Progenitor cell of endocrine pancreas (in vitro differentiated cells): ENCODE measurements at places on chromosomes 7 and 10. TPM values are rescaled to one million over a fixed set of nuclear protein-coding genes. Genes with fewer than 3 reads are reported as not detected.
A peak's percentile ranks its signal among the peaks of the same experiment; 100 is the strongest.

GRCh38 chr7:23295401-23295697 lies 3.8 kb upstream of the MALSU1 start:
- H3K4me3 ChIP-seq, result no peak overlapping the region
- no peaks in the 10 kb centered on the region for H3K36me3 ChIP-seq
- H3K27ac ChIP-seq, result no peak overlapping the region
- H3K27me3 ChIP-seq, result peaks cover 8% of the 10 kb centered on the region

DNA sequence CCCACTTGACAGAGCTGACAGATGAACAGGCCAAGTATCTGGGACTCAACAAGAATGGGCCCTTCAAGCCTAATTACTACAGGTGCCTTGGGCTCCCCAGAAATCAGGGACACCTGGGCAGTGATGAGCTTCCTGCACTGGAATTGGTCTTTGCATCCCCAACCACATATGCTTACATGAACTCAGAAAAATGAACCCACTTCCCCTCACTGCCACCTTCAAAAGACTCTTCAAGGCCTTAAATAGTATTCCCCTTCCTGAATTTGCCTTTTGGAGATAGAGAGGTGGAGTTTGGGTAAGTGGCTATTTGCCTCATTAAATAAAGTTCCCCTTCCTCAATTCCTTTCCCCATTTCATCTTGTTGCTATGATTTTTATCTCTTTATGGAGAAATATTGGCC lies 7.8 kb upstream of the STRIP2 start:
- peaks cover 15% of the 10 kb centered on the region for H3K36me3 ChIP-seq
- no peaks in the 10 kb centered on the region for H3K4me1 ChIP-seq

DNA sequence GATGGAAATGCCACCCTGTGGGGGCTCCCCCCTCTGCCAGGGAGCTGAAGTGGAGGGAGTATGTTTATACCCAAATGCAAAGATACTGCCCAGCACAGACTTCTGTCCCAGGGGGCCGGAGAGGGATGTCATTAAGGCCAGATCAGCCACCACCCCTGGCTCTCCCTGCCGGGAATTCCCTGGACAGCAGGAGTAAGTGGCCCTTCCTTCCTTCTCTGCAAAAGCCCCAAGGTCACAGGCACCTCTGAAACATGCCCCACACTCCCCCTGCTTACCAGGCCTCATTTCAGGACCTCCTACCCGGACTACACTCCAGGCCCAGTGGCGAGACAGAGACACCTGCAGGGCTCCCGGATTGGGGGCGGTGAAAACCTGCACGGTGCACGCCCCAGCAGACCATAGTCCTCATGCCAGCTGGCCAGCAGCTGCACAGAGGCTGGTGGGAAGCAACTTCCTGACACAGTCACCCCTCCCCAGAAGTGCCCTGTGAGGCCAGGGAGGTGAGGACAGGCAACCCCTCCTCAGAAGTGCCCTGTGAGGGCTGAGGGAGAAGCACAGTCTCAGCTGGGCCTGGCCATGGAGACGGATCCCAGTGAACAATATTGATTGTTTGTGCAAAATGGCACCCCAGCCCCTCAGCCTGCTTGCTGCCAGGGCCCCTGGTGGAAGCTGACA lies 33.0 kb upstream of the RET start:
- DNase-seq, result no peak
- no peaks in the 10 kb centered on the region for H3K36me3 ChIP-seq
- no peak overlapping the region for H3K27ac ChIP-seq
- H3K4me1 ChIP-seq, result peaks cover 2% of the 10 kb centered on the region
- H3K4me3 ChIP-seq, result no peak overlapping the region

DNA sequence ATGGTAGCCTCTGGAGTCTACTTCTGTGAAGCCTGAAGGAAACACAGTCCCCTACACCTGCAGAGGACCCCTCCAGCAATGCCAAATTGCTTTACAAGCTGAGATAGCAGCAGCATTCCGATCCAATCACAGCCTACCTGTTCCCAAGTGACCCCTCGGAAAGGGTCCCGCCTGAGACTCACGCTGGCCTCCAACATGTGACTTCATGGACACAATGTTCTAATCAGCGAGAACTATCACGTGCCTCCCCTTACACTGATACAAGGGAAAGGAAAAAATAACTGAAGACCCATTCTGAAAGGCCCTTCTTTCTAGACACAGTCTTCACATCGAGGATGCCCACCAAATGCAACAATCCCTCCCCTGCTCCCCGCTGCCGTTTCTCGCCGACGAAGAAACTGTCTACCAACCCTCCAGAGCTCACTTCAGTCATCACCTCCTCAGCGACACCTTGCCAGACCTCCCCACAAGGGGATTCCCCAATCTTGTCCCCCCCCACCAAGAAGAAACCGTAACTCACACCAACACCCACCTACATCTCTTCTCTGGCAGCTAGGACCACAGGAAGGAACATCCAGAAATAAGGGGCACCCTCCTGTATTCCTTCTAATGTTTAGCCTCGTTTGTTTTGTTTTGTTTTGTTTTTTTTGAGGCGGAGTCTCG lies 1.8 kb downstream of the SNX8 start:
- DNase-seq, result no peak
- peaks cover 5% of the 10 kb centered on the region for H3K4me1 ChIP-seq
- peak overlapping the region; percentile 60 for H3K4me3 ChIP-seq
- peak overlapping the region; percentile 81 for H3K27ac ChIP-seq
- no peaks in the 10 kb centered on the region for H3K27me3 ChIP-seq

DNA sequence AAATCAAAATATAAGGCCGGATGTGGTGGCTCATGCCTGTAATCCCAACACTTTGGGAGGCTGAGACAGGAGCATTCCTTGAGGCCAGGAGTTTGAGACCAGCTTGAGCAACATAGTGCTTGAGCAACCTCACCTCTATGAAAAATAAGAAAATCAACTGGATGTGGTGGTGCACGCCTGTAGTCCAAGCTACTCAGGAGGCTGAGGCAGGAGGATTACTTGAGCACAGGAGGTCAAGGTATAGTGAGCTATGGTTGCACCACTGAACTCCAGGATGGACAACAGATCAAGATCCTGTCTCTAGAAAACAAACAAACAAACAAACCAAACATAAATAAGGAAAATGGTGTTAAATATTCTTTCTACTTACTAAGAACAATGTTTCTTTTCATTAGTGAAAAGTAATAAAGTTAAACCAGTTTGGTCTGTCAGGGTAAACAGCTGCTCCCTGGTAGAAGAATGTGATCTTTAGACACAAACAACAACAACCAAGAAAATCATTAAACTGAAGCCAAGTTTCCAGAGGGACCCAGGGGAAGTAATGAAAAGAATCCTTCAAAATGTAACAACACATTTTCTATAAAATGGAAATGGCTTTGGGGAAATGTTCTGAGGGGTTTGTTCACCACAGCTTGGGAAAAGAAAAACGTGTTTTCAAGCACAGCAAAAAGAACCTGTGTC lies 17.5 kb upstream of the BAG3 start:
- no peak overlapping the region for H3K4me3 ChIP-seq
- no peak for DNase-seq
- no peaks in the 10 kb centered on the region for H3K27me3 ChIP-seq

Gene NME8
- total RNA-seq, result 0.67 and 2.7 TPM in 2 replicates

Gene FKBP9
- 86.4 and 90.7 TPM in 2 replicates for total RNA-seq

DNA sequence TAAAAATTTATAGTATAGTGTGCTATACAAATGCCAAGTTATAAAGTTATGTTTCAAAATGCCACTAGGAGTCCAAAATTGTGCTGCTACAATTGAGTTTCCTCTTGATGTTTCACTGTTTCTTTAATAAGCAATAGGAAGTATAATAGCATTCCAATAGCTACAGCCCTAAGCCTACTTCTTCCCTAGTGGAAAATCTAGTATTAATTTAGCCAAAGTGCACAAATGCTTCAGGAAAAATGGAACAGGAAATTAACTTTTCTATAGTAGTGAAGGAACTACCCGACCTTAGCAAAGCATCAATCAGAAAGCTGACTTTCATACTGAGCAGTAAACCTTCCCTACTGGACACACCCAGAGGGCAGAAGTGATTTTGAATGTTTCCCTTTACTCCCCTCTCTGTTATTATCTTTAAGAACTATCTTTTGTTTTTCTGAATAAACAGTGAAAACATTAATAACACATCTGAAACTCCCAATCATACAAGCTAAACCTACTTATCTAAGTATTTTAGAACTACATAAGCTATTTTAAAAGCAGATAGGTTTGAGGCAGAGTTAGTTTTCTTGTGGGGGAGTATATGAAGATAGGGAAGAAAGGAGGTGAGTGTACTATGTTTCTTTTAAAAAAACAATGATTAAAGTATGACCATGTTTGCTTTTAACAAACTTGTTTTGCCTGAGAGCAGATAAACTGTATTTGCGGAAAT lies 13.7 kb downstream of the CPED1 start:
- H3K27me3 ChIP-seq, result peaks cover 3% of the 10 kb centered on the region

DNA sequence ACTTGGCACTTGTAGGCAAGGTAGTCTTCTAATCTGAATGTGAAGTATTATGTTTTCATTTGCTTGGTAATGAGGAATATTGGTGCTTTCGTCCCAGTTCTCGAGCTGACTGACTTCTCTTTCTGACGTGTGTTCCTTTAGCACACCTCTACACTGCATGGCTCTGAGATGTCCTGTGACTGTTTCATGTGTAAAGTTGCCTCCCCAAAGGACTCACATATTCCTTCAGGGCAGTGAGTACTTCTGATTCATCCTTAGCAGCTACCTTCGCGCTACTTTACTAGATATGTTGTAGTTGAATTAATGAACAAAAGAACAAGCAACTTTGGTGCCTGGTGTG lies 113.7 kb downstream of the EGFR start:
- no peaks in the 10 kb centered on the region for H3K36me3 ChIP-seq
- no peak overlapping the region for H3K27ac ChIP-seq
- no peak for DNase-seq
- peaks cover 8% of the 10 kb centered on the region for H3K4me1 ChIP-seq
- H3K27me3 ChIP-seq, result no peaks in the 10 kb centered on the region

GRCh38 chr7:157577061-157577460 lies 240.3 kb downstream of the DNAJB6 start:
- H3K4me1 ChIP-seq, result no peaks in the 10 kb centered on the region
- H3K4me3 ChIP-seq, result no peak overlapping the region
- H3K36me3 ChIP-seq, result no peaks in the 10 kb centered on the region
- no peak for DNase-seq
- no peak overlapping the region for H3K27ac ChIP-seq

DNA sequence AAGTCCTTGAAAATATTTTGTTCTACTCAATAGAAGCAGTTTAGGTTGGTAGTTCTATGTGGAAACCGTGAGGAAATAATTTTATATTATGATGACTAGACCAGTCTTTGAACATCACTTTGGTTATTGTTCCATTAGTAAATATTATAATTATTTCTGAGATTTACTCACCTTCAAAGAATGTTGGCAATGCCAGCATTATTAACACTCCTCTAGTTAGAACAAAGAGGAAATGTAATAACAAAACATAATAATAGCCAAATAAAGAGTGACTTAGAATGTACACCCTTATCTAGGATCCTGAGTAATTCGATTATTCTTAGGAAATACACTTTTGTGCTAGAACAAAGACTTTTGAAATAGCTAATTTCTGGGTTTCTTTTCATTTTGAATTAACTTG lies 121.1 kb downstream of the CFTR start:
- H3K27me3 ChIP-seq, result no peaks in the 10 kb centered on the region
- no peak for DNase-seq
- H3K36me3 ChIP-seq, result no peaks in the 10 kb centered on the region
- no peak overlapping the region for H3K27ac ChIP-seq
- peaks cover 2% of the 10 kb centered on the region for H3K4me1 ChIP-seq
- no peak overlapping the region for H3K4me3 ChIP-seq

DNA sequence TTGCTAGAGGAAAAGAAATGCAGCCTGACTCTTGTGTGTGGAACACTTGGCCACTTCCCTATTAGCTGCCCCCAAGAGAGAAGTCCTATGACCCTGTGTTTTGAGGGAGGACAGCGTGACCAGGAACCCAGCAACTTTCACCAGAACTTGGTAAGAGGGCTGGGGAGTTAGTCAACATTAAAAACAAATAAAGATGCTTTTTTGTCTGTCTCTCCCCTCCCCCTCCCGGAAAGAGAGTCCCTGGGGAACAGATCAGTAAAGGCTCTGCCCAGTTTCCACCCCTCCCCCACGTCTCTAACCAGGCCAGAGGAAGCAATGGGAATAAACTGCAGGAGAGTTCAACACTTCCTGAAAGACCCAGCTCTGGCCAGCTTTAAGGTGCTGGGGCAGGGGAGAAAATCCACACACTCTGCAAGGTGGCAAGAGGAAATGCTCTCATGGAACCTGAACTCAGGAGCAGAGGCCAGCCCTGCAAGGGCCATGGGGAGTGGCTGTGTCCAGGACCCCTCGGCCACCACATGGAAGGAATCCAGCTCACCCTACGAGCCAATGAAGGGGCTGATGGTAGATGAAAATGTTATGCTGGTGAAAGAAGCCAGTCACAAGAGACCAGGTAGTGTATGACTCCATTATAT lies 21.5 kb downstream of the SH3PXD2A start:
- peaks cover 4% of the 10 kb centered on the region for H3K36me3 ChIP-seq
- DNase-seq, result no peak
- H3K27ac ChIP-seq, result peak overlapping the region; percentile 42
- H3K4me1 ChIP-seq, result peaks cover 56% of the 10 kb centered on the region
- no peaks in the 10 kb centered on the region for H3K27me3 ChIP-seq

Gene SEMA3A
- 12.4 and 19.6 TPM in 2 replicates for total RNA-seq

DNA sequence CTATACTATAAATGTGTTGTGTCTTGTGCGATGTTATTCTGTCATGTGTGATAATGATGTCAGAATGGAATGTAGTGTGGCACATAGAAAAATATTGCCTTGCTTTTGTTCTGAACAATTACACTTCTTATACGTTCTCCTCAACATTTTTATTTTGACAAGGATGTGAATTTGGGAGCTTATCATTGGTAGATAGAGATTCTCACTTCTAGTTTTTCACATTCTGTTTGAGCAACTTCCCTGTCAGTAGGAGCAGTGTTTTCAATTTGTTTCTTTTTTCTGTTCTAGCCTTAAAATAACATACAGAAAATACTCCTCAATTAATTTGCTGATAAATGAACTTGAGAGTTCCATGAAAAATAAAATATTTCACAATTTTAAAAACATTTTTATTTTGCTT lies 17.6 kb downstream of the SUN3 start:
- no peak overlapping the region for H3K27ac ChIP-seq
- H3K36me3 ChIP-seq, result no peaks in the 10 kb centered on the region
- no peak overlapping the region for H3K4me3 ChIP-seq
- no peak for DNase-seq

Gene IRF5
- total RNA-seq, result 0.44 and 0.69 TPM in 2 replicates

DNA sequence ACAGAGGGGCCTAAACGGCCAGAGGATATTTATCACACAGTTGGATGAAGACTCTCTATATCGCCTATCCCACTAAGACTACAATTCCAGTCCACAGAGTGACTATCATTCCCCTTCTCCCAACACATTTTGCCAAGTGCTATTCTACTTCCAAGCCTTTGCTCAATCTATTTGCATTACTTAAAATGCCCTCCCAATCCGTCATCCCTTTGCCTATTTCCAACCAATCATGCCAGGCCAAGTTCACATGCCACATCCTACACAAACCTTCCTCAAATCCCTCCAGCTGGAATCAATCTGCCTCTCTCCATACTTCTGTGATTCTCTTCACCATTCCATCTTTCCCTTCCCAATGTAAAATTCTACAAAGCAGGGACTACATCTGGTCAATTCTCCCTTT lies 38.2 kb downstream of the SMURF1 start:
- no peaks in the 10 kb centered on the region for H3K27me3 ChIP-seq
- H3K36me3 ChIP-seq, result peaks cover 4% of the 10 kb centered on the region
- H3K27ac ChIP-seq, result no peak overlapping the region
- H3K4me3 ChIP-seq, result no peak overlapping the region
- DNase-seq, result no peak
- H3K4me1 ChIP-seq, result peaks cover 41% of the 10 kb centered on the region

Gene LDB3
- total RNA-seq, result 0.26 and 0.31 TPM in 2 replicates
